ENCODE measurements at places on chromosomes 3 and 15.

GRCh38 chr15:74253211-74253921 is 17.2 kb downstream of the CCDC33 start:
- DNase-seq, result no peak

DNA sequence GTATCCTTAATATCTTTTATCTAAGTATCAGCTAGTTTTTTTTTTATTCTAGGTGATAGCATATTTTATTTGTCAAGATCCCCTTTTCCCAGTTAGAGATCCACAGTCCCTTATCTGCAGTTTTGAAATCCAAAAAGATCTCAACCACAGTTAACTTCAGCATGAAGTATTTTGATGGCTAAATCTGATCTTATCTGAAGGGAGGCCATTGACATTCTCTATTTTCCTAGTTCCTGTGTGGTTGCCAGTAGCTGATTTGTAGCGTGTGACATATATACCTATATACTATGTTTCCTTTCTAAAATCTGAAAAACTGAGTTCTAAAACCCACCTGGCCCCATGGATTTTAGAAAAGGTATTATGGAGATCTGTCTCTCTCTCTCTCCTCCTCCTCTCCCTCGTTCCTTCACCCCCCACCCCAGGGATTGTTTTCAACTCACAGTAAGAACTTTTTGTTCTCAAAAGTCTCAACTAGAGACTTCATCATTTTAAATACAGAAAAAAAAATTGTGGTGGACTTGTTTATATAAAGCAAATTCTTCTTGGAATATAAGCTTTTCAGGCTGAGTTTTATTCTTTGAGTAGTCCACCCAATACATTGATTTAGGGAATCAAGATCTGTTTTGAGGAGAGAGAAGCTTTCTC is 12.3 kb downstream of the TCF12 start:
- no peak for DNase-seq

DNA sequence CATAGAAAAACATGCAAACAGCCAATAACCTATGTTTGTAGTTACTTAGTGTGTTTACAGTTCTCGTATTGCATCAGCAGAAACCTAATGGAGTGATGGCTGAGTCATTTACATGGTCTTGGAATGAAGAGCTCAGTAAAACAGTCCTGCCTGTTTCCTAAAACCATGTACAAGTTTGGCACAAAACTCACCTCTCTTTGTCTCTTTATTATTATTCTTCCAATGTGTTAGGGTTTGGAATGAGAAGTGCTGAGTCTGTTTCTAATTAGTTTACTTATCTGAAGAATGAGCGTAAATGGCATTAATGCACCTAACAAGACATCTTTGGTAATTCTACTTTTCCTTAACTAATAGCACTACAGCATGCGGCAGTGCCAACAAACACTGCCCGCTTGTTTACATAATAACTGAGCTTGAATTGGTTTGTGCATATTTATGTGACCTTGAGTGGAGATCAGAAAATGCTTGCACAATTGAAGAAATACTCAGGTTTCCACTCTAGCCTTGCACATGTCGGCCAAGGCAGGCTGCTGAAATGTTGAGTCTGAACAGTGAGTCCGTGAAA is 385.4 kb upstream of the SEMA6D start:
- no peak for DNase-seq

GRCh38 chr3:55907616-55908015 is 420.5 kb upstream of the WNT5A start:
- no peak for DNase-seq

- DNase-seq, result no peak
Measured at GRCh38 chr3:4421121-4421520, 45.9 kb downstream of the SUMF1 start.

DNA sequence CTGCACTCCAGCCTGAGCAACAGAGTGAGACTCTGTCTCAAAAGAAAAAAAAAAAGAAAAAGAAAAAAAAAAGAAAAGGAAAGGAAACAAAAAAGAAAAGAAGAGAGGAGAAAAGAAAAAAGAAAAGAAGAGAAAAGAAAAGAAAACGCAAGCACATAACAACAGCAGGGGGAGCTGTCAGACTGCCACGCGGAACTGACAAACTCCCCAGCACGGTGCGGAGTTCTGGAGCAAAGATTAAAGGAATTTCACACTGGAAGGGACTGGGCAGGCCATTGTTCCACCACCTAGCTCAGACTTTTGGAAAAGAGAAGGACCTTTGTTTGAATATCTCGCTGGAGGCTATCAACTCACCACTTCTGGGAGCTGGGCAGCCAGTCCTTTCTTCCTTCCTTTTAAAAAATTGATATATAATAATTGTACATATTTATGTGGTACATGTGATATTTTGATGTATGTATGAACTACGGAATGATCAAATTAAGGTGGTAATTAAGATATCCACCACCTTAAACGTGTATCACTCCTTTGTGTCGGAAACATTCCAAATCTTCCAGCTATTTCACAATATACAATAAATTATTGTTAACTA is 40.5 kb downstream of the DPPA2 start:
- DNase-seq, result no peak

DNA sequence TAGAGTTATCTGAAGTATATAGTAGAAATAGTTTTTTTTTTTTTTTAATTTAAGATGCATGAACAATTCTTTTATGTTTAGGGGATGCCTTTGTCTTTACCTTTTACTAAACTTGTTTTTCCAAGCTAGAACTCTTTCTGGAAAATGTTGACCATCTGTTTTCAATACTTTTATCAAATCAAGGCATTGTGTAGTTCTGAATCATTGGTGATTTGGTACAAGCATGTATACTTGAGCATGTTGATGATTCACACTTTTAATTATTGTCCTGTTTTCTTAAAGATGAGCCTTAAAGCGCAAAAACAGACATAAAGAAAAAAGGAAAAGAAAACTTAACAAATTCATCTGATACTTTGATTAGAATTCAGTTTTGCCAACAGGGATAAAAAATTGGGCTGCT is 28.3 kb downstream of the PDCD6IP start:
- DNase-seq, result no peak

- DNase-seq, result no peak
Measured at GRCh38 chr3:123750659-123751420, 133.3 kb downstream of the MYLK start.

- no peak for DNase-seq
Measured at GRCh38 chr15:50879016-50879617, 29.4 kb upstream of the AP4E1 start.

DNA sequence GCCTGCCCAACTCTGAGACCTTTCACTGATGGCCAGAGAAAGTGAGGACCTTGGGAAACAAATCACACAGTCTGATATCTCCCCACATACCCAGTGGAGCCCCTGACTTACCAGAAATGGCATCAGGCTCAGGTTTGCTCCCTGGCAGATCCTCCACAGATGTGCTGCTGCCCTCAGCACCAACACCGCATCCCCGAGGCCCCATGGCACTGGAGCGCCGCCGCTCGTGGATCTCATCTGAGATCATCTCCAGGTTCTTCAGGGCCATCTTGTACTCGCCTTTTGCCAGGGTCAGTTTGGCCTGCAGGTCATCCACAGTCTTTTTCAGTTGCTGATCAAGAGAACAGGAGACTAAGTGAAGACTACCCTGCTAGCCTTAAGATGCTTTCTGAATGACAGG is 52.7 kb downstream of the CAPN7 start:
- no peak for DNase-seq

DNA sequence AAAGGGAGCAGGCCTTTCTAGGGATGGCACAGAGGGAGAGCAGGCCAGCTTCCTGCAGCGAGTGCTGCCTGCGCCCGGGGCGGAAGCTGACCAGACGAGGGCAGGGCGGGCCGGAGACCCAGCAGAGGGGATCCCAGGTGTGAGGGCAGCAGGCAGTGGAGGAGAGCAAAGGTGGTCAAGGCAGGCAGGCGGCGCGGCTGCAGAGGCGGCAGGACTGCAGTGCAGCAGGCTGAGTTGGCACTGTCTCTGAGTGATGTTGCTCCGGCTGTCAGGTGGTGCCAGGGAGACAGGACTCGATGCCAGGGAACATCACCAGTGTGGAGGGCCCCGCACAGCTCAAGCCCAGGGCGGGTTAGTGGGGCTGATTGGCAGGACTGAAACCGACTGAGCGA is 22.3 kb upstream of the PLXNA1 start:
- DNase-seq, result no peak

DNA sequence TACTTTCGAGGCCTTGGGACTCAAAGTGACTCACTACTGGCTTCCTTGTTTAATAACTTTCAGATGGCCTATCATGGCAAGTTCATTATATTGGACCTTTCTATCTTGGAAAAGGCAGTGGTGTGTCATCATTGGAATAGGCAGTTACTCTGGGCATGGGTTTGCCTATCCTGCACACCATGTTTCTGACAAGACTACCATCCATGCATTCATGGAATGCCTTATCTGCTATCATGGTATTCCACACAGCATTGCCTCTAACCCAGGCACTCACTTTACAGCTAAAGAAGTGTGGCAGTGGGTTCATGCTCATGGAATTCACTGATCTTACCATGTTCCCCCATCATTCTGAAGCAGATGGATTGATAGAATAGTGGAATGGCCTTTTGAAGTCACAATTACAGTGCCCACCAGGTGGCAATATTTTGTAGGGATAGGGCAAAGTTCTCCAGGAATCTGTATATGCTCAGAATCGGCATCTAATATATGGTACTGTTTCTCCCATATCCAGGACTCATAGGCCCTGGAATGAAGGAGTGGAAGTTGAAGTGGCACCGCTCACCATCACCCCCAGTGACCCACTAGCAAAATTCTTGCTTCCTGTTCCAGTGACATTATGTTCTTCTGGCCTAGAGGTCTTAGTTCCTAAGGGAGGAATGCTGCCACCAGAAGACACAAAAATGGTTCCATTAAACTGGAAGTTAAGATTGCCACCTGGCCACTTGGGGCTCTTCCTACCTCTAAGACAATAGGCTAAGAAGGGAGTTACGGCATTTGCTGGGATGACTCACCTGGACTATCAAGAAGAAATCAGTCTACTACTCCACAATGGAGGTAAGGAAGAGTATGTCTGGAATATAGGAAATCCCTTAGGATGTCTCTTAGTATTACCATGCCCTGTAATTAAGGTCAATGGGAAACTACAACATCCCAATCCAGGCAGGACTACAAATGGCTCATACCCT is 1161.4 kb downstream of the SI start:
- no peak for DNase-seq

DNA sequence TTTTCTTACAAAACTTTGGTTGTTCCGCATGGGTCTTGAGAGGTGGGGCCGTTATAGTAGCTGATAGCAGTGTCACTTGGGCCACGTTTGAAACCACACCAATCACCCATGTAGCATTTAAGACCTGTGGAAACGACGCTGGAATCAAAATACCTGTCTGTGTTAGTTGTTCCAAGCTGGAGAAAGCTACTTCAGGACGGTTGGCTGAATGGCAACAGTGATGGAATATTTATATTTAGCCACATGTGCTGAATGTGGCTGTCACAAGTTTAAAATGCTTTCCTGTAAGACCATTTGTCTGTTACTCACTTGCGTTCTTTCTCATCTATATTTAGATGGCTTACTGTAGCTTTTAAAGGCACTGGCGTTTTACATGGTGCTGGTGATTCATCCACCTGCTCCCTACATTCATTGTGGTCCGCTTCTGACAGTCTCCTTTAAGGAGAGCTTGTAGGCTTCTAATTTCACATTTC is 1.4 kb downstream of the DNAJA4 start:
- DNase-seq, result no peak

DNA sequence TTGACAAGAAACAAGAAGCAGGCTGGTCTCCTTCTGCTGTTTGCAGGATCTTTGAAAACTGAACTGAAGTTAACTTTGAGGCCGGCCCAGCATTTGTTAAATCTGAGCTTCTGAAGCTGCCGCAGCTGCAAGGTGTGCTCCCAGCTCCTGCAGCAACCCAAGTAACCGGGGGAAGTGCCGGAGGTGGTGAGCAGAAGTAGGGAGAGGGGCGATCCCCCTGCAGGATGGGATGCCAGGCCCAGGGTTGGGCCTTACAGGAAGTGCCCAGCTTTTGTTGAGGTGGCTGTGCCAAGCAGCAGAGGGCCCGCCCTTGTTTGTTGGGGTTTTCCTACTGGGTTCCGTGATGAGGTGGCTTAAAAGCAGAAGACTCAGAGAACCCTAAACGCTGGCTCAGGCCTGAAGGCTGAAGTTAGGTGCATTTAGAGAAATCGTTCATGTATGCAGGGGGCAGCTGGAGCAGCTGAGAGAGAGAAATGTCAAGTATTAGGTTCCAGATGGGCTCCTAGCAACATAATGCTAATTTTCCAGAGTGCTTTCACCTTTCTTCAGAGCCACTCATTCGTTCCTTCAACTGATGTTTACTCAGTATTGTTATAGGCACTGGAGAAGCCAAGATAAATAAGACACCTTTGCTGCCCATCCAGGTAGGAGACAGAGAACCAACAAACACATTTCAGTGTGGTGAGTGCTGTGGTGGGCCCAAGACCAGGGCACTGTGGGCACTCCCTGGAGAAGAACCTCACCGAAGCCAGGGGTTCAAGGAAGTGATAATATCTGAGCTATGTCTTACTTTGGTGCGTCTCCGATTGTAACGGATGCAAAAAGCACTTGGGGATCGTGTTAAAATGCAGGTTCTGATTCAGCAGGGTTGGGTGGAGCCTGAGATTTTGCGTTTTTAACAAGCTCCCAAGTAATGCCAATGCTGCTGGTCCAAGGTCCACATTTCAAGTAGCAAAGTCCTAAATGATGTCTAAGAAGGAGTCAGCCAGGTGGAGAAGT is 42.2 kb upstream of the PLCL2 start:
- DNase-seq, result peak; percentile 10

DNA sequence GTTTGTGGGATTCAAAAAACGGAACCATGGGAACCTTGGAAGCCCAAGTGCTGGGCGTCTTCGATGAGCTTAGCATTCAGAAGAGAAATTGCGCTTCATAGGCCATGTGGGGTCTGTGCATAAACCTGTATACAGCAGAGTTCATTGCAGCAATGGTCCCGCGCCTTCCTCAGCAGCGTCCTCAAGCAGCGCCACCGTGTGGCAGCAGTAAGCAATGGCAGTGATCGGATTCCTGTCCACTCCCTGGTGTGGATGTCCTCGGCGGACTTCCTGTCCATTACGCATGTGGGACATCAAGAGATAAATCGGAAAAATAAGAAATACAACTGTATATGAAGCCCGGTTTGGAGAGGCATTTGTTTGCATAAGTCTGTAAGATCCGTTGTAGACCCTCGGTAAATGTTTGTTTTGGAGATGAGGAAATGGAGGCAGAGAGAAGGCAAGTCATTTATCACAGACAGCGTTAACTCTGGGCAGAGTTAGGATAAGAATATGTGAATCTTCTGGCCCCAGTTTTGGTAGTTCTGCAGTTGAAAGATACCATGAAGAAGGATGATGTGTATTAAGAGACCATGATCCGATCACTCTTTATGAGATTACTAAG is 57.7 kb downstream of the CNTN4 start:
- DNase-seq, result no peak

GRCh38 chr3:150396956-150397550 is 11.0 kb upstream of the TSC22D2 start:
- no peak for DNase-seq

DNA sequence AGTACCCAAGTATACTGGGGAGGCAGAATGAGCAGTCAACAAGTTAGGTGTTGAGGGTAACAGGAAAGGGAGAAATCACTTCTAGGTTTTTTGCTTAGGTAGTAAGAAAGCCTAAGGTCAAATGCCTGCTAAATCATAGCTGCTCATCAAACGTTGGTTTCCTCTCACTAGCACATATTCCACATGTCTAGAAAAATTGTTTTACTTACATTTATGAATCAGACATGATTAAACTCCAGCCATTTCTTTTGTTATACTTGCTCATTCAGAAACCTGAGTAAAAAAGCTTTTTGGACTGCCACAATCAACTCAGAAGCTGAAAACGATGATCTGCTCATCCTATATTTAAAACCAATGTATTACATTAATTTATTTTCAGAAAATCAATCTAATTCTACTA is 40.2 kb downstream of the SLC9A9 start:
- DNase-seq, result no peak

Measured in activated naive CD4-positive, alpha-beta T cell (primary cell).